CD4-positive, alpha-beta T cell treated with Interleukin-15 for 4 hours (primary cell): ENCODE measurements at places on chromosomes 2 and 18.
A peak's percentile ranks its signal among the peaks of the same experiment; 100 is the strongest.

DNA sequence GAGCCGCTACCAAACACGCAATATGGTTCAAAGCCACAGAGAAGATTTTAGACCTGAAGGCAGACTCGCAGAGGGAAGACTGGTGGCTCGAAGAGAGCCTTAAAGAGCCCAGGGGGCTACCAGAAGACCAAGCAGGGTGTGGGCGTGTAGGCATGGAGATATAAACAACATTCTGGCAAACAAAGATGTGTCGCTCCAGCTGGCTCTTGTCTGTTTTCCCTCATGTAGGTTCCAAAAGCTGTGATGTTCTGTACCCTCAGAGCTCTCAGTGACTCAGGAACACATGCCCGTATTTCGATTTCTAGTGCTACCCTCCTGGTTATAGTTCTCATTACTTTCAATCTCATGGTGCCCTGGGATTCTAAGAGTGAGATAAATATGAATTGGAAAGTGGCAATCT lies 44.5 kb downstream of the DOCK10 start:
- no peak for DNase-seq

GRCh38 chr2:157875641-157876065 lies 477 bp downstream of the ACVR1 start:
- no peak for DNase-seq

- no peak for DNase-seq
Observed at GRCh38 chr2:23684395-23685176, 242.3 kb downstream of the ATAD2B start.

- peak; percentile 59 for DNase-seq
Observed at GRCh38 chr18:74353169-74353775, 37.6 kb downstream of the C18orf63 start.

DNA sequence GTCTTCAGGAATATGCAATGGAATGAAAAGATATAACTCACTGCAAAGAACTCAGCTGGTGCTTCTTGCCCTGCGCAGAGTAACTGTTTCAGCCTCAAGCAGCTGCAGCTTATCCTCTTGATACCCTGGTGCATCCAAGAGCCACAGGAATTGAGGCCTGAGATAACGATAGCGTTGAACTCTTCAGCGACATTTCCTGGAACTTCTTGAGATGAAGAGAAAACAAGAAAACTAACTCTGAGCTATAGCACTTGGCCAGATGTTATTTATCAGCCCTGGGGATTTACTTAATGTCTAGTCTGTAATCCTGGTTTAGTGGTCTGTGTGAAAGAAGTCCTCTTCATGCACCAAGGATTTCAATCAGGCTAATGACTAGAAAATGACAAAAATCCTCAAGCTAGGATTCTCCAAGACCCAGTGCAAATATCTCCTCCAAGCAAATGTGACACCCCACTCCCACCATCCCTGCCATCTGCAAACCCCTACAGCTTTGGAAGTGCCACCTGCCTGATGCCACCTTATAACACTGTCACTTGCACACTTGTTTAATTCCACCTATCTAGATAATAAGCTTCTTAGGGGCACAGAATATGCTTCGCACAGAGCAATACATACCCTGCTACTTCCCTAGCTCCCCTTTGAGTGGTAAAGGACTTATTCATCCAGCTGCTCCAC lies 40.6 kb downstream of the EHD3 start:
- no peak for DNase-seq

DNA sequence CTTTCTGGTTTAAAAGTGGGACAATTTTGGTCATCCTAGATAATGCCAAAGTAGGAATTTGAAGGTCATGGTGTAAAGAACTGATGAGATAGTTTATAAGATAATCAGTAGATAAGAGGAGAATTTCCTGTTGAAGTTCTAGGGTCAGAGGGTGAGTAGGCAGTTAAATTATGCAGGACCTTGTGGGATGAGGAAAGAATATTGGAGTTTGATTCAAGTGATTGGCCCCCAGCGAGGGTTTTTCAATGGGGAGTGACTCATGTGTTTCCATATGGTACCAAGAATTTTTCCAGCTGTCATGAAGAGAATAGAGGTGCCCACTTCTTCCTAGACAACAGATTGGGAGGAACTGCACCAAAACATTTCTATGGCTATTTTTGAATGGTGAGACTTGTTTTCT lies 940.2 kb upstream of the ZEB2 start:
- no peak for DNase-seq

- DNase-seq = no peak
Observed at GRCh38 chr2:120750488-120751210, 15.0 kb downstream of the GLI2 start.

DNA sequence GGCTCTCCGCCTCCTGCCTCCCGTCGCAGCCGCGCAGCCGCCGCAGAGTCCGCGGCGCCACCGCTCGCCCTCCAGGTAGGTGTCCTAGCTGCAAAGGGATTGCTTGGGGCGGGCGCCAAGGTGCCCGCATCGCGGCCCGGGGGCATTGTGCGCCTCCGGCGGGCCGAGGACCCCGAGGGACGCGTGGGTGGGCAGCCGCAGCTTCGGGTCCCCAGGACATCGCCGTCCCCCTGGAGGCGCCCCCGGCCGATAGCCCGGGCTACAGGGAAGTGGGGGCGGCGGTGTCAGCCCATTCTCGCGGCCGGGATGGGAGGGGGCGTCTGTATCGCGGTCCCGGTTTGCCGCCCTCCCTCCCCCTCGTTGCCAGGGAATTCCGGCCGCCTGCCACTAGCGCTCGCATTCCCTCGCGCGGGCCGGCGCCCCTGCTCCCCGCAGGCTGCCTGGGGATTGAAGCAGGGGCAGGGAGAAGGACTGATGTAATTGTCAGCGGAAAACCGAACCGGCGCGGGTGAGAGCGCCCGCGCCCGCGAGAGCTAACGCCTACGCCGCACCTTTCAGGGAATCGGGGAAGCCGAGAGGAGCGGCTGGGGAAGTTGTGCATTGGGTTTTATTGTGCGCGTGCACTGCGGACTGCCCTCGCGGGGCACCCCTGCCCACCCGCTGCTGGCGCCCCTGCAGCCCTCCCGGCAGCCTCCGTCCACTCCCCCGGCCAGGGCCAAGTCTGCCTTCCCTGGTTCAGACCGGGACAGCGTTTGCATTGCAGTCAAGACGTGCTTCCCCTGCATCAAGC lies 483 bp downstream of the OSBPL6 start:
- DNase-seq = no peak
